ENCODE measurements at places on chromosomes 5 and 9. TPM values are rescaled to one million over a fixed set of nuclear protein-coding genes. Genes with fewer than 3 reads are reported as not detected.

Gene OLFML2A
- total RNA-seq: 1.7 TPM

Gene GRXCR2
- total RNA-seq: not detected

Gene TAF11L14
- not detected for total RNA-seq

Gene PCA3
- total RNA-seq: not detected

Gene SH3TC2
- total RNA-seq: 4.1 TPM

Gene SPINK4
- total RNA-seq: not detected

Gene DMGDH
- total RNA-seq: 7.3 TPM
